ENCODE measurements at places on chromosomes 3 and 15.
A peak's percentile ranks its signal among the peaks of the same experiment; 100 is the strongest.

- no peak for DNase-seq
Measured at GRCh38 chr3:126521122-126521891, 2.6 kb upstream of the CHST13 start.

DNA sequence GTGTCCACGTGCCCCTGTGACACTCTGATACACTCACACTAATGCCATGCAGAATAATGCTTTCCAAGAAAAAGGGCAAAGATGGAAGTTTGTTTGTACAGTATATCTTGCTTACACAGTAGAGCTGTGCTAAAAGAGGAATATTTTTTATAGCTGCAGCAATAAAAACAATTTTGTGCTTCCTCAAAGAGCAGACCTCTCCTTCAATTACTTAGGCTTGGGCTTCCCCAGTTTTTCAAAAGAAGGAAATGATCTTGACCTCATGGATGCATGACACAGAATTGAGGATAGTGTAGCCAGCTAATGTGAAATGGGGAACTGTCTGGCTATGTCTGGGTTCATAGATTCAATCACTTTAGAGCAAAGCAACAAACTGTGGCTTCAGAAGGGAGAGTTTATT lies 137.4 kb downstream of the STT3B start:
- no peak for DNase-seq

DNA sequence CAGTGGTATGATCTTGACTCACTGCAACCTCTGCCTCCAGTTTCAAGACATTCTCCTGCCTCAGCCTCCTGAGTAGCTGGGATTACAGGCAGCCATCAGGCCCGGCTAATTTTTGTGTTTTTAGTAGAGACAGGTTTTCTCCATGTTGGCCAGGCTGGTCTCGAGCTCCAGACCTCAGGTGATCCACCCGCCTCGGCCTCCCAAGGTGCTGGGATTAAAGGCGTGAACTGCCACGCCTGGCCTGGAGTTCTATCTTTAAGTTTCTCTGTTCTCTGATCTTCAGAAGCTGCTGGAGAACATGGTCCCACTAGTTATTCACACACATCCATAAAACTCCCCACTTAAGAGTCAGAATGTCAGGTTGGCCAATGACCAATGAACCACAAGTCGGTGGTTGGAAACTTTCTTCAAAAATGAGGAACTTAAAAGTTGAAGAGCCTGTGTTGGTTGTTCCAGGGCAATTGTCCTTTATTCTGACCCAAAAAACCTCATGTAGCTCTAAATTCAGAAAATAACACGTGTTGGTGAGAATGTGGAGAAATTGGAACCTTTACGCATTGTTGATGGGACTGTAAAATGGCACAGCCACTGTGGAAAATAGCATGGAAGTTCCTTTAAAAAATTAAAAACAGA lies 55.9 kb upstream of the PIK3CB start:
- DNase-seq = no peak

GRCh38 chr3:141091426-141091825 lies 40.3 kb downstream of the SPSB4 start:
- peak; percentile 2 for DNase-seq

DNA sequence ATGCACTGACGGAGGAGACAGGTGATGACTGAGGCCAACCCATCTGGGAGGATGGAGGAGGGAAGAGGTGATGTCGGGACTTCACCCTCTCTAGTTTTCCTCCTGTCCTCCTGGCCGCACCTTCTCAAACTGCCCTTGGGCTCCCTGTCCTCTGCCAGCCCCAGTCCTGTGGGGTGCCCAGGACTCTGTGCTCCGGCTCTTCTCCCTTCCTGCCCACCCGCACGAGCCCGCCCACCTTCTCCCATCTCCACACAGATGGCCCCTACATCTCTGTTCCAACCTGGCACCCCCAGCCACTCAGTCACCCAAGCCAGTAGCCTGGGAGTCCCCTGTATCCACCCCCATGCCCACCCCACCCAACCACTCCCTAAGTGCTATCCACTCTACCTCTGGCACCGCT lies 206.7 kb upstream of the LINGO1 start:
- DNase-seq = no peak

DNA sequence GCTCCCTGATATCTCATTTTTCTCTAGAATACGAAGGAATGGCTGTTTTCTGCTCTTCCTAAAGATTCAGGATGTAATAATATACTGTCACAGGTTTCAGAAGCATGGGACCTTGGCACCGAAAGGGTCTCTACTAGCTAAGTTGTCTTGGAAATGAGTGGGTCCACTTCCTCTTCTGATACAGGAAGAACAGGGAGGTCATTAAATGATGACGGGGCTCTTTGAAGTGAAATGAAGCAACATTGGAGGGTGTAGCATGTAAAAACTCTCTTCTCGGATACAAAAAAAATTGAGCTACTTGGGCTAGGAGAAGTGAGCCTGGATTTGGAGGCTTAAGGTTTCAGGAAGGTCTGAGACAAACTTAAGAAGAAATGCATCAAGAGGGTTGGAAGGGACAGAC lies 349.8 kb upstream of the TPRG1 start:
- no peak for DNase-seq

DNA sequence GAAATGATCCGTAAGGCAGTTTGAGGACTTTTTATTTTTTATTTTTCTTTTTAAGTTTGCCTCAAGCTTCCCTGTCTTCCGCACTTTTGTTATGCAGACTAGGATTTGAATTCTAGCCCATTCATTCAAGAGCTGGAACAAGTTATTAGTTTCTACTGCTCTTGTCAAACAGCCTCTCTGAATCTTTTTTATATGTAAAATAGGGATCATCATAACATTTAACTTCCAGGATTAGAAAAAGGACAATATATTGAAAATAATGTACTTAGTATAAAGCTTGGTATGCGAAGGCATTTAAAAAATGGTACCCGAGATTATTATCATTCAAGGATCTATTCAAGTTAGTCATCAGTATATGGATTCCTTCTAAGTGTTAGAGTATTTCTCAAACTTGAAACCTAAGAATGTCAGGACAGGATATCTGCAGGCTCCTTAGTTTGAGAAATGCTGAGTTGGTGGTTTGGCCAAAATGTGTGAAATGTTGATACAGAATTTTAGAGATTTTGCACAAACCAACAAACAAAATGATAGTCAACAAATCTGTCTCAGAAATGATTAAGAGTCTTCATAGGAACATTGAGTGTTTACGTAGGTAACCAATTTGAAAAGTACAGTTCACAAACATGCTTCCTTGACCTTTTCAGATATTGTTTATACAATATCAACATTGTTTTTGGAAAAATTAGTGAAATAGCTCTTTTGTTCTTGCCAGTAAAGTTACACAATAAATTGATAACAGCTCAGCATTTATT lies 40.5 kb upstream of the IGSF10 start:
- no peak for DNase-seq

DNA sequence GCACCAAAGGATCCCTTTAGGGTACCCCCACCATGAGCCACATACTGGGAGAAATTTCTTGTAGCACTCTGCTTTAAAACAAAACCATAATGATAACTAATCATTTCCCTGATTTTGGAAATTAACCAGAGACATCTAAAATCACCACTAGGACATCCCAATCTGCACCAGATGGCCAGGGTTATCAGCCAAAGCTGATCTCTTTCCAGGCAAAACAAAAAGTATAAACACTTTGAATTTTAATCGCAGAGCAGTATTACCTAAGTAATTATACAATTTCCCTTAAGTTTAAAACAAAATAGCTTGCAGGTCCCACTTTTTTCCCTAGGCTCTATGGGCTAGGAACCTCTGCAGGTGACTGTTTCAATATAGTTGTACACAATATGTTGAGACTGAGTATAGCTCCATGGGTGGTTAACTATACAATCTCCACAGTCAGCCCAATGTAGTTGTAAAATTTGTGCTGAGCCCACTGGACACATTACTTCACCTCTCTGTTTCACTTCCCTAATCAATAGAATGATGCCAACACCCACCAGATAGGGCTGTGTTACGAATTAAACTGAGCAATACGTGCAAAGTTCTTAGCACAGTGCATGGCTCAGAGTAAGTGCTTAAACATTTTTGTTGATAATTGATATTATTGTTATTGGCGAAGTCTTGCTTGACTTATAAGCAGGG lies 629 bp upstream of the NOX5 start:
- no peak for DNase-seq

GRCh38 chr3:132972333-132972732 lies 65.9 kb upstream of the TMEM108 start:
- no peak for DNase-seq

DNA sequence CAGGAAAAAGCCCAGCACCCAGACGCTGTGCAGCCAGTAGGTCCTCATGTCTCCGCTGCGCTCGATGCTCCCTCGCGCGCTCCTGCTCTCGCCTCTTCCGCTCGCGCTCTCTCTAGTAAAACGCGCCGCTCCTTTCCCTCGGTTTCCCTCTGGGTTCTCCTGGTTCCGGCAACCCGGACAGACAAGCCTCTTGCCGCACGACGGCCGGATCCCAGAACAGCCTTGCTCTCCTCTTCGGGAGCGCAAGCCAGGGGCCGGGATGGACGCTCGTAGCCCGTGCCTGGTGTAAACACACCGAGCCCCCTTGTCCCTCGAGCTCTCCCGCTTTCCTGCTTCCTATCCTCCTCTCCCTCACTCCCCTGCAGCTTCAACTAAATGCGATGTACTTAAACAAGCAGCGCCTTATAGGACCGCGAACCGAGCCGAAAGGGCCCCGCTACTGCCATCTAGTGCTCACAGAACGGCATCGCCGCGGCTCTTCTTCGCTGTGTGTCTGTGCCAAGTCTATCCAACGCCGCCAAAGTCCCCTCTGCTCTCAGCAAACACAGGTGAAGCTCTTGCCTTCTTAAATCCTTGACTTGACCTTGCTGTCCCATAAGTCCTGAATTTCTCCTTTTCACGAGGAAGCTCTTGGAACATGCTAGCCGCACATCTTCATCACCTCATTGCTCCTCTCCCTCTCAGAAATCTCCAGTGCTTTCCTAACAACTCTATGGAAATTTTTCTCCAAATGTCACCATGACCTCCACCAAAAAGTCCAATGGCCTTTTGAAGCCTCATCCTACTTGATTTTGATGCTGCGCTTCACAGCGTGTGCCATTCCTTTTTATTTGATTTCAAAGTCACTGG lies 1037.2 kb downstream of the IGSF11 start:
- peak; percentile 96 for DNase-seq

GRCh38 chr15:75553659-75554058 lies 25.5 kb downstream of the PTPN9 start:
- no peak for DNase-seq

GRCh38 chr15:78438619-78439285 lies 736 bp downstream of the IREB2 start:
- no peak for DNase-seq

GRCh38 chr3:144763878-144764454 lies 792.3 kb downstream of the DIPK2A start:
- no peak for DNase-seq

DNA sequence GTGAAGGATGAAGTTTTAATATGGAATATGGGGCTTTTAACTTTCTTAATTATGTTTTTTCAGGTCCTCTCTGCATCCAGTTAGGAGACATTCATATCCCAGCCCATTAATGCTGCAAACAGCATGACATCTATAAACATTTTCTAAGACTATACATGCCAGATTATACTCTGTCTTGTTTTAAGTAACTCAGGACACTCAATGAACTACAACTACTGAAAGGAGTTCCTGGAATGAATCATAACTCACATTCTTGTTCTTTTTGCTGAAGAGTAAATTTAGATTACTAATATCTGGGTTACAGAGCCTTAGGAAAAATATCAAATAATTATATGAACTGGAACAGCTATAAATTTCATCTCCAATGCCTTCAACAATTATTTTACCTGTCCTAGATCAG lies 167.4 kb downstream of the STAG1 start:
- no peak for DNase-seq

- DNase-seq = no peak
Measured at GRCh38 chr3:17882981-17883380, 140.6 kb upstream of the TBC1D5 start.

GRCh38 chr15:37372064-37372463 lies 271.7 kb upstream of the MEIS2 start:
- no peak for DNase-seq

GRCh38 chr3:48347500-48347899 lies 14.0 kb upstream of the SPINK8 start:
- no peak for DNase-seq

GRCh38 chr15:32053719-32054118 lies 23.4 kb downstream of the CHRNA7 start:
- no peak for DNase-seq

GRCh38 chr15:78810362-78811123 lies 721 bp downstream of the ADAMTS7 start:
- peak; percentile 0 for DNase-seq

DNA sequence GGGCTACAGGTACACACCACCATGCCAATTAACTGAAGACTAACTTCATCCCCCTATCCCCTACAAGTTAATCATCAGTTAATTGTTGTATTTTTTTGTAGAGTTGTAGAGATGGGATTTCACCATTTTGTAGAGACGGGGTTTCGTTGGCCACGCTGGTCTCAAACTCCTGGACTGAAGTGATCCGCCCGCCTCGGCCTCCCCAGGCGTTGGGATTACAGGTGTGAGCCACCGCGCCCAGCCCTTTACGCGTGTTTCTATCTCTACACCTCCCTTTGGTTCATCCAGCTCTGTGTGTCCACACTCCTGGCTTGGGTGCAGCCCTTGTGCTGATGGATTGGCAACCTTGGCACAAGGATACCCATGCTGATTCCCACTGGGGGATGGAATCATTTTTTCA lies 258.8 kb downstream of the FAM43A start:
- no peak for DNase-seq

DNA sequence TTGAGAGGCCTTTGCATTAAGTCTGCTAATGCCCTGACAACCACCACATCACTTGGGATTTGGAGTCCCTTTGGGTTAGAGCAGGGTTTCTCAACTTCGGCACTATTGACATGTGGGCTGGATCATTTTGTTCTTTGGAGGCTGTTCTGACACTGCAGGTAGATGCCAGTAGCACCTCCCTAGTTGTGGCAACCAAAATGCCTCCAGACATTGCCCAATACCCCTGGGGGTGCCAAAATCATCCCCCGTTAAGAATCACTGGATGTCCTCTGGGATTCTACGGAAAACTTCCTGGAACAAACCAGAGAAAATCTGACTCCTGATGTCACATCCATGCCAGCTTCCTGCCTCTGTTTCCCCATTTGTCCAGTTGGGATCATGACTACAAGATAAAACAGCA lies 37.2 kb upstream of the BLM start:
- no peak for DNase-seq

DNA sequence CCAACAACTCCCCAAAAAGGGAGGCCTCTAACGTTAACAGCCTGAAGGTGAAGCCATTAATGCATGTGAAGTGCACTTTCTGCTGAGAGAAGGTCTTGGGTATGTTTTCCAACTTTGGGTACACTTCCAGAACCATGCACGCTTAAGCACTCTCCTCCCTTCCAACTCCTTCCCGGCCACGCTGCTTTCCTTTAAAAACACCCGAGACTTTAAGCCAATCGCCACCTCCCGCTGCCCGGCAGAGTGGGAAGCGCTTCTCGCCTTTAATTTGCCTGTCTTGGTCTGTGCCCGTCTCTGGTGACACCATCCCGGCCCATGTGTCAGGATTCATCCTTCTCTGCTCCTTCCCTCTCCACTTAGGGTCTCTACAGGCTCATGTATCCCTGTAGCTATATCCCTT lies 35.3 kb downstream of the ITGB5 start:
- no peak for DNase-seq

GRCh38 chr3:177652556-177653291 lies 455.4 kb upstream of the TBL1XR1 start:
- no peak for DNase-seq

GRCh38 chr3:71640331-71640983 lies 56.9 kb upstream of the FOXP1 start:
- no peak for DNase-seq

Data from DMS79 treated with DMSO at 0.1 percent for 48 hours (cell line).